ENCODE measurements at places on chromosomes 7 and 10.

GRCh38 chr7:115032715-115033703 is 111.1 kb downstream of the MDFIC start:
- DNase-seq, result no peak

DNA sequence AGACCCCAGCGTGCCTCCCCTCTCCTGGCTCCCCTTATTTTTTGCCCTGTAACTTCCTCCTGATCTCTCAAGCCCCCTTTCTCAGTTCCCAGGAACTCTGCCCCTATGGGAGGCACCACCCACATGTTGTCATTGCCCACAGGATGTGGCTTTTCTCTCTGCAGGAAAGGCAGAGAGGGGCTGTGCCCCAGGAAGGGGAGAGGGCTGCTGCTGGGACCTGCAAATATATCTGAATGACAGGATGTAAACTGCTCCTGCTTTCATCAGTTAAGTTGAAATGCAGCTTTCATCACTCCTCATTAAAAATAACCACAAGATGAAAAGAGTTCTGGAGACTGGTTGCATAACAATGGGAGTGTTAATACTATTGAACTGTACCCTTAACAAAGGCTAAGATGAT is 103.3 kb downstream of the CLEC2L start:
- DNase-seq, result no peak

DNA sequence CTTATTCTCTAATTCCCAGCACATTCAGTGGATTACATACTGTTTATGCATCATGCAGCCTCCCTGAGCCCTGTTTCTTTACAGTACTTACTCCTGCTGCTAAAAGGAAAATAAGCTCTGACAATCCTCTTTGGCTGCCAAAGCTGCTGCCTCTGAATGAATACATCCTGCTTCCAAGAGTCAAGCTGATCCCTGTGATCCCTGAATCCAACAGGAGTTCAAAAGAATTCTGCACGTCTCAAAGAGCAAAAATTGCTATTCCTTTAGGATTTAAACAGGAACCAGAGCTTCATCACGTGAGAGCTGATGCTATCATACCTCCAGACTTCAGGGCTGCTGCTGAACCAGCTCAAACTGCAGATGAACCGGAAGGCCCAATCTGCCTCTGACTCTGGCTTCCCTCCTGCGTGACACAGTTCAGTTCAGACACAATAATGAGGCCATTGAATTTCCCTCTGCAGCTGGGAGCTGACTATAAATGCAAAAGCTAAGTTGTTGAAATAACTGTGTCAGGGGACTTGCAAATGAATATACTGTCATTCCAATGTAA is 851.0 kb upstream of the PHF14 start:
- DNase-seq, result peak; percentile 24

DNA sequence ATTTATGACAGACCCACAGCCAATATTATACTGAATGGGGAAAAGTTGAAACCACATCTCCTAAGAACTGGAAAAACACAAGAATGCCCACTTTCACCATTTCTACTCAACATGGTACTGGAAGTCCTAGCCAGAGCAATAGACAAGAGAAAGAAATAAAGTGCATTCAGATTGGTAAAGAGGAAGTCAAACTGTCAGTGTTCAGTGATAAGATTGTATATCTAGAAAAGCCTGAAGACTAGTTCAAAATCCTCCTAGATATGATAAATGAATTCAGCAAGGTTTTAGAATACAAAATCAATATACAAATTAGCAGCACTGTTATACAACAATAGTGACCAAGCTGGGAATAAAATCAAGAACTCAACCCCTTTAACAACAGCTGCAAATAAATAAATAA is 6.9 kb upstream of the ZNF138 start:
- no peak for DNase-seq

DNA sequence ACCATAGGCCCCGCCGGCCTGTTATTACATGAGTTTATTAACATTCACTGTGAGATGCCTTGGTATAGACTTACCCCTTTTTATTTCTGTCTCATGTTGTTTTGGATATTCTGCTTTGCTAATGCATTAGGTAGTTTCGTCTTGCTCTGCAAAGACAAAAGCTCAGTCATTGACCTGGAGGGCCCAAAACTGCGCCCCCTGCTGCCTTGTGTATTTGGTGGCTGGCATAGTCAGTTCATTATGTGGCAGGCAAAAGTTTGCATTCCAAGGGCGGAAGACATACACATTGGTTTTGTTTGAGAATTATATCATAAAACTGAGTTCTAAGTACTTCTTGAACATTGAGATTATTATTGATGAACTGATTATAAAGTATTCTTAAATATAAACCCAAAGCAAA is 372.5 kb downstream of the SDK1 start:
- no peak for DNase-seq

GRCh38 chr7:32536585-32536984 is 41.3 kb downstream of the AVL9 start:
- DNase-seq, result no peak

- DNase-seq, result no peak
Measured at GRCh38 chr10:23375366-23375765, 30.8 kb upstream of the C10orf67 start.

GRCh38 chr10:17028798-17029197 is 100.8 kb downstream of the CUBN start:
- no peak for DNase-seq

- no peak for DNase-seq
Measured at GRCh38 chr10:121803611-121804010, 124.2 kb downstream of the ATE1 start.

DNA sequence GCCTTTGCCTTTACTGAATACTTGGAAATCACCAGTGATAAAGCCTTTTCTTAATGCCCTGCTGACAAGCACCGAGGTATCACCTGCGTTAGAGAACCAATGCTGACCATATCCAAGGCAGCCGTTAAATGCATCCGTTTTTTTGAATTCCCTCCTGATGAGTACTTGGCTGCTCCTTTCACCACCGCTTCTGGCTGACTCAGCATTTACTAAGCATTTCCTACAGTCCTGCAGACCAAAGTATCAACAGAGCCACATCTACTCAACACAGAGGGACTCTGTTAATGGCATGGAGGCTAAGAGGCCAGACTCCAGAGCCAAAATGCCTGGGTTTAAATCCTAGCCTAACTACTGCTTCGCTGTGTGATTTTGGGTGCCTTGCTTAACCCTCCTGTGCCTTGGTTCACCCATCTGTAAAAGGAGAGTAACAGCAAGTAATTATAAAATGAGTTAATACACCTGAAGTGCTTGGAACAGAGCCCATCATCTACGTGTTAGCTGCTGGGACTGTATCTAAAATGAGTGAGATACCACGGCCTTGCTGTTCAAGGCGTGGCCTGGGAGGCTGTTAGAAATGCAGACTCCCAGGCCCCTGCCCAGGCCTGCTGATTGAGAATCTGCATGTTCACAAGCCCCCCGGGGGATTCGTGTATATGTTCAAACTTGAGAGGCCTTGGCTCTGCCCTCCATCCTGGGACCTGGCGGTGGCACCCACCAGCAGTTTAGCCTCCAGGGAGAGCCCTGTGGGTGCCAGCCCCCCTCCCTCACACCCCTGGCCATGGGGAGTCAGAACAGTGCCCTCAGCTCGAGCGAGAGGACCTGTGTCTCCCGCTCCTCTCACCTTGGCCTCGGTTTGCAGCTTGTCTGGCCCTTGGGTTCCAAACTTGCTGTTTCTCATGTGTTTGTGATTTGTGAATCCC is 30.8 kb upstream of the EFCAB10 start:
- no peak for DNase-seq

- DNase-seq, result no peak
Measured at GRCh38 chr7:19133886-19134285, 11.3 kb downstream of the FERD3L start.

GRCh38 chr7:113561446-113561845 is 357.4 kb downstream of the PPP1R3A start:
- DNase-seq, result no peak

DNA sequence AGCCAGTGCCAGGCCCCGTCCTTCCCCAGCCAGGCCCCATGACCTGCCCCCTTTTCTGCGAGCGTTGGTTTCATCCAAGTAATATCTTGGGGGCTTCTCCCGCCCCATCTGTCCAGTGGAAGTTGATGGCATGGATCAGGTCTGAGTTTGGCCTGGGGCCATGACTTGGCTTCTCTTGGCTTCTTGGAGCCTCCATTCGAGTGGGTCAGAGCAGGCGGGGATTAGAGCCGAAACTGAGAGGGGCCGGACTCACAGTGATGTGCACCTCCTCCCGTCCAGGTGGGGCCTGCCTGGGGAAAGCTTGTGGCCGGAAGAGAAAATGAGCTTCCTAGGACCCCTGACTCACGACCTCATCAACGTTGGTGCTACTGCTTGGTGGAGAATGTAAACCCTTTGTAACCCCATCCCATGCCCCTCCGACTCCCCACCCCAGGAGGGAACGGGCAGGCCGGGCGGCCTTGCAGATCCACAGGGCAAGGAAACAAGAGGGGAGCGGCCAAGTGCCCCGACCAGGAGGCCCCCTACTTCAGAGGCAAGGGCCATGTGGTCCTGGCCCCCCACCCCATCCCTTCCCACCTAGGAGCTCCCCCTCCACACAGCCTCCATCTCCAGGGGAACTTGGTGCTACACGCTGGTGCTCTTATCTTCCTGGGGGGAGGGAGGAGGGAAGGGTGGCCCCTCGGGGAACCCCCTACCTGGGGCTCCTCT is 15.1 kb upstream of the LIMK1 start:
- DNase-seq, result no peak

GRCh38 chr7:95684037-95684436 is 87.7 kb upstream of the PDK4 start:
- peak; percentile 10 for DNase-seq

GRCh38 chr7:128888039-128888755 is 22.3 kb downstream of the KCP start:
- DNase-seq, result no peak

- no peak for DNase-seq
Measured at GRCh38 chr10:51955696-51956095, 256.3 kb upstream of the CSTF2T start.

DNA sequence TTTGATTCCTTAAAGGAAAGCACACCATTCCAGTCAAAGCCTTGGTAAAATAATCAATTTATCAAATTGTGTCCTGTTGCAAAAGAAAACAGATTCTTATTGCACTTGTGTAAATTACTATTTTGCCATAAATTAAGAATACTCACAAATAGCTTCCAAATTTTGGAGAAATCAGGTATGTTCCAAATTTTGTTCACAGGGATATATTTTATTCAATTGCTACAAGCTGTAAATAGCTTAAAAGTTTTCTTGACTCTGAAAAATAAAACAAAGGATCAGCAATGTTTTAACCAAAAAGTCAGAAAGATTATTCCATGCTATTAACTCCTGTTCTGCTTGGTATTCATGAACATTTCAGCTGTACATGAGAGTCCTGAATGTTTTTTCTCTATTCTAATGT is 47.4 kb upstream of the CHST3 start:
- no peak for DNase-seq

DNA sequence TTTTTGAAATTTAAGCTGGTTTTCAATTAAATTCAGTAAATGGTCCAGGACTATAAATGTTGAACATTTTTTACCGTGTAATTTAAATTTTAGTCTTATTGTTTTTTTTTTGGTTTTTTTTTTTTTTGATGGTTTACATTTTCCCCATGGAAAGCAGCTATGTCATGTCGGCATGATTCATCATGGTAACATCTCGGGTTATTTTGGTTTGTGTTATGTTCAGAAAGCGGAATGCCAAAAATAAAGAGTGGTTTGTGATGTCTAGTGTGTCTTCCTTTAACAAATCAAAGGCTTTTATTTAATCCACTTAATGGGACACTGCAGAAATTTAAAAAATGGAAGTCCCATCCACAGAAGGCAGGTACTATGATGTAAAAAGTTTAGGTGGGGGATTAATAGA is 58.5 kb downstream of the TRUB1 start:
- no peak for DNase-seq

DNA sequence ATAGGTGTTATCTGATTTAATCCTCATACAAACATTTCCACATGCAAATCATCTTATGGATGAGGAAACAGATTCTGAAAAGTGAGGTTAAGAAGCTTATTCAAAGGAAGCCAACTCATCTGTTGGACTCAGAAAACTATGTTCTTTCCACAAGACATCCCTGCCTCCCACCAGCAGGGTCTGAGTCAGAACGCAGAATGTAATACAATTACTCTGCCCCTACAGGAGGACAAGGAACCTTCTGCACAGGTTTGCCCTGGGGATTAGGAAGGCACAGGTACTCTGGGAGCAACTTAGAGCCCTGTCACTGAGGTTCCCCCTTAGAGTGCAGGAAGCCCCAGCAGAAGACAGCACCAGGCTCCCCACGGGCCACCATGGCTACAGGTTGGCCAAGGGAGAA is 255.7 kb downstream of the TNS3 start:
- no peak for DNase-seq

DNA sequence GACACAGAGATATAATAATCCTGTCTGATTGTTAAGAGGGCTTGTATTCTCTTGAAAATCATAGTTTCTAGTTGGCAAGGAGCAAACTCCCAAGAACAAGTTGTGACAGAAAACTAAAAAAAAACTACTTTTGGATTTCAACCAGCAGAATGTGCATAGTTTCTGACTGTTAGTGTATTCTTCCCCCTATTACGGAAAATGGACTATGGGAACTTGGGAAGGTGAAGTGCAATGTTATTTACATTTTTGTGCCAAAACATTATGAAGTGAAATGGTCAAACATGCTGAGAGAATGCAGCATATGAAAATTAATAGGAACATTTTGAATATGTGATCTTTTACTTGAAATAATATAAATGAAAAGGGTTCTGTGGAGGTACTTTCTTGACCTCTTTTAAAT is 660.8 kb downstream of the SUGCT start:
- DNase-seq, result no peak

- no peak for DNase-seq
Measured at GRCh38 chr7:85392789-85393188, 205.9 kb upstream of the SEMA3D start.

GRCh38 chr7:78220754-78221153 is 422.2 kb downstream of the PHTF2 start:
- DNase-seq, result no peak

GRCh38 chr7:18520450-18521235 is 25.1 kb downstream of the HDAC9 start:
- no peak for DNase-seq

DNA sequence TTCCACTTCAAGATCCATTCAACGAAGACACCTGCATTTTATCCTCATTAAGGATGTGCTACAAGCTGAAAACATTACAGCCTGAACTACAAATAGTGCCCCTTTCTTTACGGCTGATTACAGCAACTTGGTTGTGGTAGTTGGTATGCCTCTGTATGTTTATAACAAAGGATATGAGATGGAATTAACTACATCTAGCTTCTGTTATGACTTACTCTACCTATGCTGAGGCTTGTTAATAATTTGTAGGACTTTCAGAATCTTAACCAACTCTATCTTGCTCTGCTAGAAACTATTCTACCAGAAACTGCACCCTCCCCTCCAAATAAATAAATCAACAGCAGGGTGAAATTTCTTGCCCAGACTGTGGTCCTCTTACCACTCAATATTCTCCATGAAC is 448.1 kb downstream of the GRM8 start:
- no peak for DNase-seq

- DNase-seq, result no peak
Measured at GRCh38 chr10:131590567-131590966, 279.0 kb upstream of the TCERG1L start.

DNA sequence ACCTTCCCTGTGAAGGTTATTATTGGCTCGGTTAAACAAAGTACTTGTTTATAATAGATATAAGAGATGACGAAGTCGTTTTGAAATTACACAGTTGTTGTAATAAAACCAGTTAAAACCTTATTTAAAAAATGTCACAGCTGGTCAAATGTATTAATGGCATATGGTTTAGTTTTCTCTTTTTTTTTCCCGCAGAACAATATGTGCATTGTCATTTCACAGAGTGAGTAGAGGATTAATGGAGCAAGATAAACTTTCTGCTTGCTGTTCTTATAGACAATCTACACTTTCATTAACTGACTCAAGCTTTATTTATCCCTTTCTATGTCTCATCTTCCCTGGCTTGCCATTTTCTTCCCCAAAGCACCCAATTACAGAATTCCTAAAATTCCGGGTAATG is 404.3 kb upstream of the NPVF start:
- DNase-seq, result no peak
